ENCODE measurements at places on chromosomes 4 and X.

GRCh38 chr4:102828497-102828808 is 1.1 kb upstream of the UBE2D3 start:
- no peak for DNase-seq

DNA sequence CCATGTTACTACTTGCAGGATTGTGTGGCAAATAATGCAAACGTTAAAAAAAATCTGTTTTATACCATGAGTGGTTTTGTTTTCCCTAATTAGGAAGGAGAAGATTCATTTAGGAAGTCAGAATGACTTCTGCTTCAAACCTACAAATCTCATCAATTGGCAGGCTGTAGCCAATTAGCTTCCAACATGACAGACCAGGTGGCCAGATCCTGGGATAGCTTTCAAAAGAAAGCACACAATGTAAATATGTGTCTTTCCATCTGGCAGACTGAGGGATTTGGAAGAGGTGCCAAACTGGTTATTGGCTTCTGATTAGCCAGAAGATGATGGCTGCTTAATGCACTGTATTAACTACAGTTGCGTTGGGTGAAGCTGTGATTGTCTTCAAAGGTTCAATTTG is 432.8 kb downstream of the ANKRD50 start:
- DNase-seq: no peak

DNA sequence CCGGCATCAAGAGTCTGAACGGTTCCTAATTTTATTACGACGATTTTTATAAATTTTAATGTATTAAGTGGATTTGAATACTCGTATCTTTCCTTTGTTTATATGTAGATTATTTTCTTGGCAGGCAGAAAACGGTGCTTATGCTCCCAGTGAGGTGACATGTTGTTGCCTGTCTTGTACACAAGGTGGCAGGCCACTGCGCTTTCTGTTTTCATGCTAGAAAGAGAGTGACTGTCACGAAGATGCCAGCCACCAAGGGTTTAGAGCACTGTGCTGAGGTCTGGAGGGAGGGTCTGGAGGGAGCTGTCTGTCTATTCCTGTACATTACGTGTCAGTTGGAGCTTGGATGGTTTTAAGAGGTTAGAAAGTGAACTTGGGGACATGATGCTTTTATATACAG is 87.7 kb downstream of the SHROOM2 start:
- no peak for DNase-seq

DNA sequence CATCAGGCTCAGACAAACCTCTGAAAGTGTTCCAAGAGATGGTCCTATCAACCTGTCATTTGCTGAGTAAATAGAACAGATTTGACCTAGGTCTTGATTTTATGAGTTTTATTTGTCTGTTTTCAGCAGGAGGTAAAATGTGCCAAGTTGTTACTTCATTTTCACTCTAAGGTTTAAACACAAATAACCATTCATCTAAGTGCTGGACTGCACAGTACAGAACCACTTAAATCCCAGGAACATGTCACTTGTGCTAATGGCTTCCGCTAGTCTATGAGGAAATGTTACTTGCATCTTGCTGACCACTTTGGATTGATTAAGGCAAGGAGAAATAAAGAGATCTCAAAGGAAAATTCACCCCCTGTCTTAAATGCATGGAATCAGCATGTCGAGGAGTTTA is 660.7 kb downstream of the SMARCA1 start:
- no peak for DNase-seq

- no peak for DNase-seq
These were observed 24.1 kb downstream of the SEC24D start for GRCh38 chr4:118811832-118812231.

DNA sequence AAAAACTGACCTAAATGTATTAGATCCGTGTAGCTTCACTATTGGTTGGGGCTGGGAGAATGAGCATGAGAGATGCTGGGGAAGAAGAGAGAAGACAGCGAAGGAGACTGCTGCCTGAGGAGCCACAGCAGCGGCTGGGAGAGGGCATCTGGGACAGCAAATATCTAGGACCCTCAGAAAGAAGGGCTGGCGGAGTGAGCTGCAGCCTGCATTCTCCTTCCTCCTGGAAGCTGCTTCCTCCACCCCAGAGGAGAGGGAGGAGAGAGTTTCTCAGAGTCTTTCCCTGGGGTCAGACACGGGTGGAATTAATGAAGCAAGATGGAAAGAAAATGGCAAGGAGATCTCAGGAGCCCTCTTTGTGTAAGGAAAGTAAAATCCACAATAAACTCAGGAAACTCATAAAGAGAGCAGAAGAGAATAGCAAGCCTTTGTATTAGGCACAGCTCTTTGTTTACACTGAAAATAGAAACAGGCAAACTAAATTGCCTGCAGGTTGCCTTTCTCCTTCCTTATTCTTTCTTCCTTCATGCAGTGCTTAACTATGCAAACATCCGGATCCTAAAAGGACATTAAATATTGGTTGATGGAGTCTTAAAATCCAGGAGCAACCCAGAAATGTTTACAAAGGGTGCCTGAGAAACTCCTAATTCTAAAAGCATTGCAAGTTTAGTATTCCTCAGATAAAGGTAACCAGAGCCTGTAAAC is 130.3 kb upstream of the GALNT7 start:
- no peak for DNase-seq

DNA sequence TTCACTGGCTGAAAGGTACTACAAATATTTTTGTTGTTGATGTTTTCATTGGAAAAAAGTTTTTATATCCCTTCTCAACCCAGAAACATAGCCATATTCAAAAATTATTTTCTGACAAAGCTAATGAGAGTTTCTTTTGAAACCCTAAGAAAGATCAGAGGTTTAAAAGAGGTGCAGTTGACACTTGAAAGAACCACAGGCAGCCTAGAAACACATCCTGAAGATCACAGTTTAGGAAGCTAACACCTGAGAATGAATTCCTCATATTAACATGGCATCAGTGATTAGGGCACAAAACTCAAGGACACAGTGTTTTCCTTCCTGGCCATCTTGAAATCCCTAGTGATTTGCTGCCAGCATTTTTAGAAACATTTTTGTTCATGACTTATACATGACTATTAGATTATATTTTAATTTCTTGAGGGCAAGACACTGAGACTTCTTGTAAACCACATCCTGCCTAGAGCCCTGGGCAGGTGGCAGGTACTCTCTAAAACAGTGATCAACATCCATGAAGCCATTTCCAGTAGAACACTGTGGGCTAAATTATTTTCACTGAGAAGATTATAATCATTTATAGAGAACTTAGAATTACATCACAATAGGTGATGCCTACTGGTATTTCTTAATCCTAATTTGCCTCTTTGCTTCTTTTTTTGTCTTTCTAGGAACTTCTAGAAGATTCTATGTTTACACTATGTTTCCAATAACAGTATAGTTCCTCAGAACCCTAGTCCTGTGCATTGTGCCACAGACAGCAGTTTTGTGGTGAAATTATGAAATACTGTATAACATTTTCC is 80.0 kb downstream of the ARSJ start:
- DNase-seq: no peak

GRCh38 chr4:40200875-40201801 is 4.3 kb downstream of the RHOH start:
- no peak for DNase-seq

DNA sequence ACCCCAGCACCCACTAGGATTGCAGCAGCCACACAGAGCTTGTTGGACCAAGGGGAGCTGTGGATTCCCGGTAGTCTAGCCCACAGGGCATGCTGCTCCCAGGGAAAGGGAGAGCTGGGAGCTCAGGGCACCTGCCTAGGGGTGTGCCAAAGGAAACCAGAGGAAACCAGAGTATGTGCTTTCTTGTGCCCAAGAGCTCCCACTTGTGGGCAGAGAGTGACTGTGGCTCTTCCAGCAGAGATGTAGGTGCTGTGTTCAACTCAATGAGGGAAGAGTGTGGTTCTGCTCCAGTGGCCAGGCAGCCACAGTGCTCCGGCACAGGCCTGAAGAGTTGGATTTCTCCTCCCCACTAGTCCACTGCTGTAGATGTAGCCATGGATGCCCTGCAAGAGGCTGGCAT is 1050.0 kb upstream of the INTU start:
- DNase-seq: no peak

DNA sequence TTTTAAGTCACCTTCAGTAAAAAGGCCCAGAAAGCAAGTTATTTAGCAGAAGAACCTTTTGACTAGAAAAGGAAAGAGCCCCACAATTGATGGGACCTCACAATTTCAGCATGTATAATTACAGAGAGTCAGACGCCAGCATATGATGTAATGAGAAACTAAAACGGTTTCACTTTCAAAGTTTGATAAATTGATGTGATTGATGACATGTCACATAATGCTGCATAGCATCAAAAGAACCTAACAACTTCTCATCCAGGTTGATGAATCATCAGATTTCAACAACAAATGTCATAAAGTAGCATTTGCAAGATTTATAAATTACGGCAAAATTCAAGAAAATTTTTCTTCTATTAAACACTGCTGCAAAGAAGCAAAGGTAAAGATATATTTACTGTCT is 3.9 kb upstream of the GAR1 start:
- no peak for DNase-seq

DNA sequence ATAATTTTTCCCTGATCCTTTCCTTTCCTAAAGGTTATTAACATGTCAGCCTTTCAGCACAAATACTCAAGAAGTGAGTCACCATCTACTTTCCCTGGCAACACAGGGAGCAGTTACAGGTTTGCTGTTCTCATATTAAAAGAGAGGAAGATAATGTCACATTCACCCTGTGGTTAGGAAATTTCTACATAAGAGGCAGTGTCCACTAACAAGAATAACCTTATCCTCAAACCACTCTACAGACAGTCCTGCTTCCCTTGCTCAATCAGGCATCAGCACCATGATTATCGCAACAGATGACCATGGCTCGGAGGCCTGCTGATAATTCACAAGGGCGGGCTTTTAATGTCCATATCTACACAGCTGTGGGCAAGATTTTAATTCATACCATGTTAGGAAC is 30.9 kb downstream of the RNF150 start:
- DNase-seq: no peak

DNA sequence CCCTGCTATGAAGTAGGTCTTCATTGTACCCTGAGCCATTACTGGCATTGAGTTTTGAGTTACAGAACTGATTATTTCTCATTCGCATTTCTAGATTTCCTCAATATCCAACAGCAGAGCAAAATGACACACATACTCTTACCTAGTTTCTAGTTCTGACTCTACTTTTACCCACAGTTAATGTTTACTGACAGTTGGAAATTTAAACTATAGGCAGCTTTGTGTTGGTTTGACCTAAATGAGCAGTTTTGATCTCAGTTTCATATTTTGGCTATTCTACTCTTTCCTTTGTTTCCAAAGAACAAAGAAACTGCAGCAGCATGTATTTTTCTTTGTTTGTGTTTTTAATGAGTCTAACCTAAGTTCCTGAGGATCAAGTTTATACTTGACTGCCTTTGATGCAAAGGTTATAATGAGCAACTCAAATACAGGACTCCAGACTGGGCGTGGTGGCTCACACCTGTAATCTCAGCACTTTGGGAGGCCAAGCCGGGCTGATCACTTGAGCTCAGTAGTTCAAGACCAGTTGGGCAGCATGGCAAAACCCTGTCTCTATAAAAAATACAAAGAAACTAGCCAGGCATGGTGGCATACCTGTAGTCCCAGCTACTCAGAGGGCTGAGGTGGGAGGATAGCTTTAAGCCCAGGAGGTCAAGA is 30.4 kb downstream of the TXK start:
- DNase-seq: no peak

DNA sequence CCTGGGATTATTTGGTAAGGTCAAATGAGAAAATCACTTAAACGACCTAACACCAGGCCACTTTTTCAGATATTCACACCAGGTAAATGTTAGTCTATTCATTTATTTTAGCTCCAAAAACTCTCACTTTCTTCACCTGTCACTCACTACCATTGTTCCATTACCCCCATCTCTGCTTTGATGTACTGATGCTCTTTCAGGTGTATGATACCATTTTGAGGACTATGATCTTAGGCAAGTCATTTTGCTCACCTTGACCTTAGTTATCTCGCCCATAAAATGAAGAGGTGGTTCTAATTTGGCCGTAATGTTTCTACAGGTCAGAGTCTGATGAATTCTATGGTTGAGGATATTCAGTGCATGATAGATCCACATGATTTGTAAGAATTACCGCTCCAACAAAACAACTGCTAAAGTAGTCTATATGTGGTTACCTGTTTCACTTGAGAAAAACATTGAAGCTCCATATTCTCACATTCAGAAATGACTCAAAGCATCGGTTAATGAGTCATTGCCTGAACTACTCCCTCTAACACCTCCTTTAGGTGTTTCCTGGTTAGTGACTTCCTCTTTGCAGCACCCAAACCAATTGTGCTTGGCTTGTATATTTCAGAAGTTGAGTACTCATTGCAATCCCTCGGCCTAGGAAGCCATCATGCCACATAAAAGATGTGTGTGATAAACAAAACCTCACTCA is 4.5 kb downstream of the DTHD1 start:
- no peak for DNase-seq

DNA sequence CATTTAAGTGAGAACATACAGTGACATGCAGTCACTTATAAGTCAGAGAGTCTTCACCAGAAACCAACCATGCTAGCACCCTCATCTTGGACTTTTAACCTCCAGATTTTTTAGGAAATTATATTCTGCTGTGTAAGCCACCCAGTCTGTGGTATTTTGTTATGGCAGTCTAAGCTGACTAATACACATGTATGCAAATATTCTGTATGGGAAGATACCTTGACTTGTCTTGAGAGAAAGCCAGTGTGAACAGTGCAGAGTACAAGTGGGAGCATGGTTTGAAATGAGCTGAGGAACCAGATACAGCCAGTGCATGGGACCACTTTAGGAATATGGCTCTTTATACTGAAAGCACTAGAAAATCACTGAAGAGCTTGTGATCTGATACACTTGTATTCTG is 110.4 kb upstream of the MAP9 start:
- no peak for DNase-seq

Measured in pulmonary artery endothelial cell (primary cell).